Epithelial cell of esophagus (primary cell): ENCODE measurements at places on chromosomes 7 and 10.
A peak's percentile ranks its signal among the peaks of the same experiment; 100 is the strongest.

DNA sequence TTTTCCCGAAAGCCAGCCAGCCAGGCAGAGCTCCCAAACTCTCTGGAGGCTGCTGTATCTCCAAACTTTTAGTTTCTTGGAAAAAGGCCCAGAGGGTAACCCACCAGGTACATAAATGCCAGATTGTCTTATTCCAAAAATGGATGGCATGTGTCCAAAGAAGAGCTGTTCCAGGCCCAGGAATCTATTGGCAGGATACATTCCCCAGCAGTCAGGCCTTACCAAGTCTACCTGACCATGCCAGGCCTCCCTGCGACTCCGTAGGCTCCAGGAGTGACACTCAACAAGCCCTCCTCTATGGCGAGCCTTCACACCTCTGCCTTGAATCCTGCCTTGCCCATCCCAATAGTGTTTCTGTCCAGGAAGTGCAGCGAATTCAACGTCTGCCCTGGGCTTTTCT is 95.6 kb downstream of the GRB10 start:
- no peak for DNase-seq

DNA sequence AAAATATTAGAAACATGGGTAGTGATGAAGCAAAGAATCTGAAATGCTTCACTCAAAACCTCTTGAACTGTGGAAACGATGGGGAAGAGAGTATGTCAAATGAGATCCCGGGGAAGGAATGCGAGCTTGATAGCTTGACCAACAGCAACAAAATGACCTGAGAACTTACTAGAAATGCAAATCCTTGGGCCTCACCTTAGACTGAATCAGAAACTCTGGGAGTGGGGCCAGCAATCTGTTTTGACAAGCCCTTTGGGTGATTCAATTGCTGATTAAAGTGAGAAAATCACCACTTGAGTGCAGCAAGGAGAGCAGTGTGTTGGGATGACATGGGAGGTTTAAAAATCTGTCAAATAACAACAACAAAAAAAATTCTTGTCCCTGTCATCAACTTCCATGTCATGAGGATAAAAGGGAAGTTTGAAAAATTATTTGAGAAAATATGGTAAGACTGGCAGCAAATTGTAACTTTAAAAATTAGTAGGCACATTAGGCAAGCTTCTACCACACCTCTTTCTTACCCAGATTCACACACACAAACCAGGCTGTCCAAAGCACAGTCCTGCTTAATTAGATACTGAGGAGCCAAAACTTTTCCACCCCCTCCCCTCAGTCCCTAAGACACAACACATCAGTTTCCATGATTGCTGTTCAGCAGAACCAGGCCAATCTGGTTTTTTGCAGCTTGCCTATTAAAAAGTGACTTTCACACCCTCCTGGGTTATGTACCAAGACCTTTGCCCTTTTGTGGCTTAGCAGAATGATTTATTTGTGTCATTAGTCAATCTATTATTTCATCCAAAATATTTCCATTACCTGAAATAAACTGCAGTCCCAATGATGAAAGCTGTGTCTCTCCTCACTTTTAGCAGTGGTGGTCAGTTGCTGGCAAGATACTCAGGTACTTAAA is 15.6 kb downstream of the CALCR start:
- peak; percentile 95 for DNase-seq

GRCh38 chr10:78441694-78442093 is 408.0 kb downstream of the RPS24 start:
- DNase-seq = no peak

GRCh38 chr7:72336382-72336631 is 75.8 kb downstream of the CALN1 start:
- no peak for DNase-seq

GRCh38 chr7:66804001-66804400 is 63.5 kb downstream of the RABGEF1 start:
- no peak for DNase-seq

DNA sequence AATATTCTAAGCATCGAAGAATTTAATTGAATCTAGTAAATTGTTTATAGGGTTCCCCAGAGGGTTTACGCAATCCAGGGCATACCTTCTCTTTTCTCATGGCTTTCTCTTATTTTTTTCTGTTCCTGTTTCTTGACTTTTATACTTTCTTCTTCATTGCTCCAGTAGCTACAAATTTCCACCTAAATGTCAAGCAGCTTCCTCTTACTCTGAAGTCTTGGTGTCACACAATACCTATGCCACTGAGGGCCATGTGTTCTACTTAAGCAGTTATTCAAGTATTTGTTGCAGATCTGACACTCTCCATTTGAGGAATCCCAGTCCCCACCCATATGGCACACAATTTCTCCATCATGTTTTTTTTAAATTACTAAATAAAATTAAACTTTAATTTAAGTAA is 343.1 kb upstream of the MBL2 start:
- no peak for DNase-seq

DNA sequence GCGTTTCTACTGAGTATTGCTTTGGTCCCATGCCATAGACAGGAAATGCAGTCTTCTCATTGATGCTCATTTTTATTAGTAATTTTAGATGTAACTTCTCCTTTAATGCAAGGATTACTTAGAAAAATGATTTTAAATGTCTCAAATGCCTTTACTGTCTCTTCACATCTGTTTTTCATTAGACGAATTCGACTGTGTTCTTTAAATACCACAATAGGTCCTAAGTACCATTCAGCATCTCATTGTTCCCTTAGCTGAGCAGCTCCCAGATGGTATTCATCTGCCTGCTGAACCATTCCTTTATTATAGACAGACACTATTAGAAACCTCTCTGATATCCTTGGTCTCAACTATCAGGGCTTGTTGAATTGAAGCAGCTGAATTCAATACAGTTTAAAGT is 113.6 kb downstream of the LSMEM1 start:
- DNase-seq = no peak

GRCh38 chr10:84097787-84098353 is 41.4 kb upstream of the GHITM start:
- DNase-seq = peak; percentile 16

GRCh38 chr7:28931565-28931964 is 26.6 kb downstream of the TRIL start:
- no peak for DNase-seq

GRCh38 chr10:117928281-117928680 is 118.5 kb downstream of the RAB11FIP2 start:
- DNase-seq = no peak

DNA sequence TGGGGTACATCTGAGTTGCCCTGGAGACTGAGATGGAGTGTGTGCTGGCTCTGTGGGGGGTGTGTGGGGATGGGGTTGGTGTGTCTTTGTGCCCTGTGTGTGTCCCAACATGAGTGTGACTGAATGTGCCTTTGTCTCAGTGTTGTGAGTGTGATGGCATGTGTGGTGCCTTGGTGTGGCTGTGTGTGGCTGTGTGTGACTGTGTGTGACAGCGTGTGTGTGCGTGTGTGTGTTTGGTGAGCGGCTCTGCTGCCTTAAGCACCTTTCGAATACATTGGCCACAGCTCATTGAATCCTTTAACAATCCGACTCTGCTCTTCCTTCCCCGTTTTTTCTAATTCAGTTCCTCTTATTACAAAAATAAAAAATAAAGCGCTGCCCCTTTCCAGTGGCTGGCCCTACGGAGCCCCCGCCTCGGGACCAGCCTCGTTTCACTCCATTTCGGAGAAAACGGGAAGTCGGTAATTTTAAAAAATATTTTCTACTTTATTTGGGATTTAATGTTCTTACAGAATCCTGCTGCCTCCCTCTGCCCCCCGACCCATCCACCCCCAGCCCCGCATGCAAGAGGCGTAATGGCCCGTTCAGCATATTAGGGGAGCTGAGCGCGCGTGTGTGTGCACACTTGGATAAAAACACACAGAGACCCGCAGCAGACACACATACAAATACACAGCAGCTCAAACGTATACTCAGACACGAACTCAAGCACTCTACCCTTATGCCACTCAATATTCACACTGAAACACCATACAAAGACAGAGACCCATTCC is 35.5 kb downstream of the HIF1AN start:
- no peak for DNase-seq

- DNase-seq = no peak
These were observed 460.3 kb upstream of the ADARB2 start for GRCh38 chr10:2197663-2198062.

GRCh38 chr10:113022265-113022664 is 72.2 kb downstream of the TCF7L2 start:
- no peak for DNase-seq

DNA sequence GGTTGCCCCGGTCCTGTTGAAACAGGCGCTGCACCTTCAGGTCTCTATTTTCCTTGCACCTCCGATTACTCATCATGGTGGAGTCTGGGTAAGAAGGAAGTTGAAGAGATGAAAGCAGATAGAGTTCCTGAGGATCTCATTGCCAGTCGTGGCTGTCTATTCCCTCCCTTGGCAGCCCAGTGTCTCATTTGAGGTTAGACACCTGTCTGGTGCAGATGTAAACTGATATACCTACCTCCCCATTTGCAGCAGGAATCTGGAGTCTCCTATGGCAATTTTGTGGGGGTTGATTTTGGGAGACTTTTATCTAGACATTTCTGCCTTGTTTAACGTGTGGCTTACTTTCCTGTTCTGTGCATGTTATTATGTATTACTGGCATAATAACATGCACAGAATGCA is 212.1 kb downstream of the BICC1 start:
- peak; percentile 33 for DNase-seq

- no peak for DNase-seq
These were observed 72.7 kb upstream of the PIK3CG start for GRCh38 chr7:106792233-106792926.

GRCh38 chr10:110897184-110897583 is 21.8 kb downstream of the BBIP1 start:
- no peak for DNase-seq

- no peak for DNase-seq
These were observed 416.2 kb upstream of the TPK1 start for GRCh38 chr7:145252031-145252430.

GRCh38 chr10:84296091-84296981 is 32.1 kb upstream of the CCSER2 start:
- no peak for DNase-seq

DNA sequence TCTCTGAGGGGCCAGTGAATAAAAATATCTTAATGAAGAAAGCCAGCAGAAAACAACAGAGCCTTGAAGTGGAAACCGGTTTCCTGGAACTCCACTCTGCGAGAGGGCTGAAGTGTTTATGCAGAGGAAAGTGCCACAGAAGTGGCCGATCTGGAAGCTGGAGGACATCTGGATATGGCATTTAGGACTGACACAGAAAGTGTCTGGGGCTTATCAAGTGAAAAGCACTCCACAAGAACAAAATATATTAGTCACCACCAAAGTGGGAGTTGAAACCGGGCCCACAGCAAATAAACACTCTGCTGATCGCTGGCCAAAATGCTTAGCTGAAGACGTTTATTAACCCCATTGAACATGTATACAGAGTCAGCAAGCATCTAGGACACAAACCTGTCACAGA is 7.8 kb downstream of the NOD1 start:
- peak; percentile 36 for DNase-seq

- no peak for DNase-seq
These were observed 3.3 kb downstream of the SEMA3A start for GRCh38 chr7:84191261-84191660.

GRCh38 chr7:133863362-133864061 is 263.6 kb upstream of the LRGUK start:
- no peak for DNase-seq

DNA sequence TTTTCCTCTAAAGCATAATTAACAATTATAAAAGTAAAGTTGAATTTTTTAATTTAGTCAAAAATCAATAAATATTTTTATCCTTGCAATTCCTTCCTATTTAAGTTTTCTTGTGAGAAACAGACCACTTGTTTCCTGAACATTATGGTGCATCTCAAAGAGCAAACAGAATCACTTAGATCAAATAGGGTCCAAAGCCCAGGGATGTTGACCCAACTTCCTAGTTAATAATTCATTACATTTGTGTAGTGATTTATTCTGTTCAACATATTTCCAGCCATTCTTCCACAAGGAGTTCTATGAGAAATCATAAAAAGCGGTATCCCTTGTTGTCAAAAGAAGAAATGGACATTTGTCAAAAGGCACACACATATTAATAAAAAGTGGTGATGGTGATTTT is 315.6 kb downstream of the LRRTM3 start:
- DNase-seq = no peak

GRCh38 chr7:70132852-70133690 is 534.8 kb downstream of the AUTS2 start:
- no peak for DNase-seq

DNA sequence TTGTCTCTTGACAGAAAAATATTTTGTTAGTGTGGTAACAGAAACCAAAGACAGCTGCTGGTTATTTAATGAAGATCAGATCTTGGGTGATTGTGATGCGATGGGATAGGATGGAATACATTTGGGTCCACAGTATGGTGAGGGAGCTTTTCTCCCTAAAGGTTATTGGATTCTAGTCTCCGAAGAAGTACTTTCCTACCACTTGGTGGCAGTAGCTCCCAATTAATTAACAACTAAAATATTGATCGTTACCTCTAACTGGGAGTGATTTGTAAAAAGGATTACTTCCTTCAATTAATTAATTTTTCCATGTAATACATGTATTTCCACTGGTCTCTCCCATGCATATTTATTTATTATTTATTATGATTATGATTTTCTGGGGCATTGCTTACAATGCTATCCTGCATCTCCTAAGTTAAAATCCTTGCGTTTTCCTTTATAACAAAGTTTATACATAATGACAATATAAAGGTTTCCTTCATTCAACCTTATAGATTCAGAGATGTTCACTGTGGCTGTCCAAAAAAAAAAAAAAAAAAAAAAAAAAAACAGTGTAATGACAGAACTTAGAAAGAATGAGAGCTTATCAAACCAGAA is 25.6 kb downstream of the TMEM196 start:
- DNase-seq = peak; percentile 54

DNA sequence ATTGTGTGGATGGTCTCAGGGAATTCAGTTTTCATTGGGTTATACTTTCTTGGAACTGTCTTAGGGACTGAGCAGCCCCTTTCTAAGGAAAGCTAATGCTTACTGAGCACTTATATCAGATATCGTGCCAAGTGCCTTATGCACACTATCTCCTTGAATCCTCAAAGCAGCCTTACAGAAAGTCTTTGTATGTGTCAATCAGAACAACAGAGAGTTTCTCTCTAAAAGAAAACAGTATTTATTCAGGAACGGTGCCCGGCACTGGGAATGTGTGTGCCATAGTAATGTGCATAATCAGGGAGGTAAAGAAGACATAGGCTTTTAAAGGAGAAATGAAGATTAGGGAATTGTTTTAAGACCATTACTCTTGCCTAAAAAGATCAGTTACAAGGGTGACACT is 17.3 kb downstream of the ANTXRL start:
- DNase-seq = no peak

- no peak for DNase-seq
These were observed 198.7 kb downstream of the ADARB2 start for GRCh38 chr10:1538531-1539061.
